AG09319 (cell line): ENCODE measurements at places on chromosomes 2 and 18.
A peak's percentile ranks its signal among the peaks of the same experiment; 100 is the strongest.

DNA sequence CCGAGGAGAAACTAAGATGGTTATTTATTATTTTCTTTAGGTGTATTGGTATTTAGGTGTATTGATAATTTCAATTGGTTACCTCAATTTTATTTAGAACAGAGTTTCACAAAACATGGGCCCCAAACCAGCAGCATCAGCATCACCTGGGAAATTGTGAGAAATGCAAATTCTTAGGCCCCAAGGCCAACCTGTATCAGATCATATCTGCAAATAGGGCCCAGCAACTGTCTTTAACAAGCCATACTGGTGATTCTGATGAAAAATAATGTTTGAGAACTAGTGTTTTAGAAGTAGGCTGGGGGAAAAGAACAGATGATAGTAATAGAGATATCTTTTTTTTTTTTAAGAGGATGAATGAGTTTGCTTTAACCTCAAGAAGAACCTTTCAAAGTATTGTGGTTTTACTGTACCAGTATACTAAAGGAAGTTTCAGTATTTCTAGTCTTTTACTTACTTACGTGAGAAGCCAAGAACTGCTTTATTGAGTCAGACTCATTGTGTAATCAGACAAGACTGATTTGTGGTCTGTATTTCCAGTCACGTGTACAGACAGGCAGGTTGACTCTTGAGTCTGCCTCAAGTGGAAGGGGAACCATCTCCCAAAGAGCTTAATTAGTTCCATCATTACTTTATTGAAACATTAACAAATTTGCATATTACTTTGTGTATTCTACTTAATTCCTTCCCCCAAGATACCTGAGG, 60.4 kb upstream of the GAREM1 start:
- no peak for DNase-seq

DNA sequence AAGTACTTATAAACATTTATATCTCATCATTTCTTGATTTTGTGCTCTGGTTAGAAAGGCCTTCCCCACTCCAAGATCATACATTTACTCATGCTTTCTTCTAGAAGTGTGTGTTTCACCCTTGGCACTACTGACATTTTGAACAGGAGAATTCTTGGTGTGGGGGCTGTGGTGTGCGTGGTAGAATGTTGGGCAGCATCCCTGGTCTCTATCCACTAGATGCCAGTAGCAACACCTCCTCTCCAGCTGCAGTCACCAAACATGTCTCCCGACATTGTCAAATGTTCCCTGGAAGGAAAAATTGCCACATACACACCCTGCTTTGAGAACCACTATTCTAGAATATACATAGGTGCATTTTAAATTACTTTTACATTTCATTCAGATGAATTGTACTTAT, 8.7 kb upstream of the TGIF1 start:
- DNase-seq: no peak

DNA sequence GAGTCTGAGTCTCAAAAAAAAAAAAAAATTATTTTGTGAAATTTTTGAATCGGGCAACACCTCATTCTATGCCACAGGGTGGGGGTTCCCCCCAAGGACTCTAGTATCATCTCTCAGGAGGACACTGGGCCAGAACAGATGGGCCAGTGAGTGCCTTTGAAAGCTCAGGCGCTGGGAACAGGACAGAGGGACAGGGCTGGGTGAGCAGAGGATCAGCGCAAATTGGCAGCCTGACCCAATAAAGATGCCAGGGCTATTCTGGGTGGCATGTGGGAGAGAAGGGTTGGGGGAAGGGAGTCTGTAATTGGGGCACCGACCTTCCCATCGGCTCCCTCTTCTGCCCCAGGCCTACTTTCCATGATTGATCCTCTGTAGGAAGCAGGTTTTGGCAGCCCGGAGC, 44.0 kb downstream of the KIF3C start:
- DNase-seq: no peak

- no peak for DNase-seq
These were observed 38.5 kb downstream of the CARF start for GRCh38 chr2:202950592-202950991.

DNA sequence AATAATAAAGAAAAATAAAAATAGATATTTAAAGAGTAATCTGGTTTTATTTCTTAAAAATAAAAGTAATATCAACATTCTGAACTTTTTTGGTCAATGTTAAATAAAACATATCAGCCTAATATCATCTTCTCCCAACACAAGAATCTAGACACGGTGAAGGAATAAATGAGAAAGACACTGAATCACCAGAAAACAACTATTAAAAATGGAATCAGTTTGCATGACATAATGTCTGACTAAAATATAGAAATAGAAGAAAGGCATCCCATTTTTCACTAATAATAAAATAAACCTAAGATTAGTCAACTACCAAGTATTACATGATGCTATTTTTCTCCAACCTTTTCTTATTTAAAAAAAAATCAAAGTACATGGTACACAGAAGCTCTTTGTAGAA, 30.8 kb upstream of the TNFAIP6 start:
- no peak for DNase-seq

DNA sequence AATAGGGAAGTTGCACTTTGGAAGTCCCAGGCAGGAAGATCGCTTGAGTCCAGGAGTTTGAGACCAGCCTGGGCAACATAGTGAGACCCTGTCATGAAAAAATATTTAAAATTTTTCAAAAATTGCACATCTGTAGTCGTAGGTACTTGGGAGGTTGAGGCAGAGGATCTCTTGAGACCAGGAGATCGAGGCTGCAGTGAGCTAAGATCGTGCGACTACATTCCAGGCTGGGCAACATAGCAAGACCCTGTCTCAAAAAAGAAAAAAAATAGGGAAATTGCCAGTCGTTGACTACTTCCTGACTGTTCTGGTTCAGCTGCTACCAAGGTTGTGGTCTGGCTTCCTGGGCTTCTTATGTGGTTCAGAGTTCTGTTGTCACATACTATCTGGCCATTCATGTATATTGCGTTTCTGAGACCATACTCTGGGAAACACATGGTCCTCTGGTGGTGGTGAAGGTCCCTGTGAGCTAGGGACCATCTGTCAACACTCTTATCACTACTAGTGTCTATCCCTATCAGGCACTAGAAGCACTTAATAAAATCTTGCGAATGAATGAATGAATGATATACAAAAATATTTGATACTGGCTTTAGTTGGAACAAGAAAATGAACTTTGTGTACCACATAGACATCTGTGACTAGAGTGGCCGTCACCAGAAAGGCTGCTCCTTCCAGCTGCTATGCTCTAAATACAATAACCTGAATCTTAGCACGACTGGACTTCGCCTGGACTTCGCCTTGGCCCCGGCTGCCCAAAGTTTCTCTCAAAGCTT, 861 bp upstream of the KLHL23 start:
- DNase-seq: no peak

DNA sequence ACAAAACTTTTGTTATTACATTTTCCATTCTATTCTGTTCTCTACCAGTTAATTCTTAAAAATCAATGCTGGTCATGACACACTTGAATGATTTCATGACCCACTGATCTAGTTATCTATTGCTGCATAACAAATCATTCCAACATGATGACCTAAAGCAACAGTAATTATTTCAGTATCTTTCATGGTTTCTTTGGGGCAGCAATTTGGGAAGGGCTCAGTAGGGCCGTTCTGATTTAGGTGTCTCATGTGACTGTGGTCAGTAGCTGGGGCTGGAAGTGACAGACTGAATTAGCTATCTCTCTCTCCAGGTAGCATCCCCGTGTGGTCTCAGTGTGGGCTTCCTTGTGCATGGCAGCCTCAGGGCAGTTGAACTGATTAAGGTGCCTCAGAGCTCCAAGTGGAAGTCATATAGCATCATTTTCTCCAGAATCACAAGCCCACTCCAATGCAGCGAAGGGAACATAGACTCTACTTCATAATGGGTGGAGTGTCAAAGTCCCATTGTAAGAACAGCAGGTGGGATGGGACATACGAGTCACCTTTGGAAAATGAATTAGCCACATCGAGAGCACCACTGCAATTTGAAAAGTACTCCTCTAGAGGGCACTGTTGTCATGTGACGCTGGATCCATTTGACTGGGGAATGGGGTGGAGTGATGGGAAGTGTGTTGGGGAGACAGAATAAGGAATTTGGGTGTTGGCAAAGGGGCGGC, 39.1 kb upstream of the FAM136A start:
- no peak for DNase-seq

- DNase-seq: peak; percentile 78
These were observed 55.1 kb upstream of the MAP4K3 start for GRCh38 chr2:39492095-39492590.

DNA sequence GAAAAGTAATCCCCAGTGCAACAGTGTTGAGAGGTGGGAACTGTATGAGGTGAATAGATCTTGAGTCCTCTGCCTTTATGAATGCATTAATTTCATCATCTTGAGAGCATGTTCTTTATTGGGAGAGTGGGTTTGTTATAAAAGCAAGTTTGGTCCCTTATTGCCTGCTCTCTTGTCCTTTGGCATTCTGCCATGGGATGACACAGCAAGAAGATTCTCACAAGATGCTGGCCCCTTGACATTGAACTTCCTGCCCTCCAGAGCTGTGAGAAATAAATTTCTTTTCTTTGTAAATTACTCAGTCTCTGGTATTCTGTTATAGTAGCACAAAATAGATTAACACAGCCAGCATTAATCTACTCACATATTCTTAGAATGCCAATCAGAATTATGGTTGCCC, 108.6 kb downstream of the EHBP1 start:
- peak; percentile 4 for DNase-seq

- no peak for DNase-seq
These were observed 42.0 kb upstream of the UBE2E3 start for GRCh38 chr2:180938451-180938850.

DNA sequence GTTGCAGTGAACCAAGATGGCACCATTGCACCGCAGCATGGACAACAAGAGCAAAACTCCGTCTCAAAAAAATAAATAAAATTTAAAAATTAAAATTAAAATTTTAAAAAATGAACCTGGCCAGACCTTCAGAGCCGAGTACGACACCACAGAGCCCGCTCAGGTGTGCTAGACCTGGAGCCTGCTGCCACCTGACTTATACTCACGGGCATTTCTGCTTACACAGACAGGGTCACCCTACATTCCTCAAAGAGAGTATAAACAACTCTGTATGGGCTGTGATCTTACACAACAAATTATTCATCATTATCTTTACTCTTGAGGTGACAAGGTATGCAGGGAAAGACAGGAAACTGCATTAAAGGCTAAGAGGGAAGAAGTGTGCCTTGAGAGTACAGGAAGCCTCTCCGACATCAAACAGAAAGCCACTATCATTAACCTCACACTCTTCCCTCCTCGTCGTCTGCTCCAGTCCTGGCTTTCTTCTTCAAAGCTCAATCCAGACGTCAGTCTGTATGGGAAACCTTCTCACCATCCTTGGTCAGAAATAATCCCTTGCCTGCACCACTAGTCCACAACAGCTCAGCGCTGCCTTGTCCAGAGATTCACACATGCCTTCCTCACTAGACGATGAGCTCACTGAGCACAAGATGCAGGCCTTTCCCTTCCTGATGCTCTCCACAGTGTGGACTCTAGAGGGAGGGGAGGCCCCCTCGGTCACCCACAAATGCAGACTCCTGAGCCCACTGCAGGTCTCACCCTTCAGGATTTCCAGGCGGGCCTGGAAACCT, 56.2 kb downstream of the UXS1 start:
- no peak for DNase-seq

DNA sequence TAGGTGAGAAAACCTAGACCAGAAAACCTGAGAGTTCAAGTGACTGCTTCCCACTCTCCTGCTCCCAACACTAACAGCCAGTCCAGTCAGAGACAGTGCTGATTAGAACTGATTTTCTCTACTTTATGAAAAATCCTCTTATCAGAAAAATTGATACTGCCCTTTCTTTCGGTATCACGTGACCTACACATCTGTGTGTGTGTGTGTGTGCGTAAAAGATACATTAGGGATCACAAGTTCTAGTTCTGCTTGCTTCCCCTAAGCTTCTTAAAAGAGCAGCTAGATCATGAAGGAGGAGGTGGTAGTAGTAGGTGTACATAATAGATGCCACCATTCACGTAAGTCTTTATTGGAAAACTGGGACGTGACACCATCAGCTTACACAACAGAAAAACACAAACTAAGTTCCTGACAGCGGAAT, 1.5 kb downstream of the ARL5A start:
- DNase-seq: no peak

- no peak for DNase-seq
These were observed 130.6 kb upstream of the SKOR2 start for GRCh38 chr18:47381975-47382570.

- no peak for DNase-seq
These were observed 15.7 kb upstream of the CEP192 start for GRCh38 chr18:12975488-12975887.

DNA sequence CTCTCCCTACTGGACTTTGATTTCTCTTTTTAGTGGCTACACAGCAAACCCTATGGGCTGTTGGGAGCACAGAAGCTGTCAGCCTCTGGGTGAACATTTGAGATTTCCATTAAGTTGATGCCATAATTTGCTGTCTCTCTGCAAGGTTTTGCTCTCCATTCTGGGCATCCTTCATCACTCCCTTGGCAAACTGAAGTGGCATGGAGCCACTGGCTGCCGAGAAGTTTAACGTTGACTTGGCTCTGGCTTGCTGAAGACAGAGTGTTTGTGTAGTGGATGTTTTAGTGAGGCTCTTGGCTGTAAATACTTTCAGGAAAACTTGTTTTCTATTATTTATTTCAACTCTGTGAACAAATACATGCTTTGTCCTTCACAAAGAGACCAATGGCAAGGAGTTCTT, 91.5 kb downstream of the ALK start:
- DNase-seq: no peak

GRCh38 chr2:43175020-43175441, 51.4 kb downstream of the ZFP36L2 start:
- no peak for DNase-seq

DNA sequence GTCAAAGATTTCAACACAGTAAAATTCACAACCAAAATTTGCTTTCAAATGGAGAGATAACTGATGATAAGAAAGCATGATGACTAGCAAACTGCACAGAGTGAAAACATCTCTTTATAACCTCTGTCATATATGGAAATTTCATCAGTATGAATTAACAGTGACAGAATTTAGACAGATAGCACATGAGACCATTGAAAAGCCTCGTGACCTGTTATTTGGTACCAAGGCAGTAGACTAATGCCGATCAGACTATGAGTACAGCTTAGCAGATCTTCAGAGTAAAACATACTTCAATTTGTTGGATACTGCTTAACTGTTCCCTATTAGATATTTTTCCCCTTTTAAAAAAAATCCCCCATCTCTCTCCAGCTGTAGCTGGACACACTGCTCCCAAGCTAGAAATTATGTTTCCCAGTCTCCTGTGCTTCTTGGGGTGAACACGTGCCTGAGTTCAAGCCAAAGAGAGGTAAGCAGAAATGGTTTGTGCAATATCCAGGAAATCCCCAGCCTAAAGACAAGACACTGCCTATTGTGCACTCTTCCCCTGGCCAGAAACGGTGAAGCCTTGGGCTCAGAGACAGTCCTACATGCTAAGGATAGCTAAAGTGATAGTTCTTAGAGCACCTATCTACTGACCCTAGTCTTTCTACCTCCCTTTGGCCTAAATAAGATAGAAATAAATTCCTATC, 256.1 kb downstream of the NCKAP5 start:
- DNase-seq: no peak

GRCh38 chr2:111143843-111144198, 23.1 kb downstream of the BCL2L11 start:
- no peak for DNase-seq
